ENCODE measurements at places on chromosomes 2 and 18.

DNA sequence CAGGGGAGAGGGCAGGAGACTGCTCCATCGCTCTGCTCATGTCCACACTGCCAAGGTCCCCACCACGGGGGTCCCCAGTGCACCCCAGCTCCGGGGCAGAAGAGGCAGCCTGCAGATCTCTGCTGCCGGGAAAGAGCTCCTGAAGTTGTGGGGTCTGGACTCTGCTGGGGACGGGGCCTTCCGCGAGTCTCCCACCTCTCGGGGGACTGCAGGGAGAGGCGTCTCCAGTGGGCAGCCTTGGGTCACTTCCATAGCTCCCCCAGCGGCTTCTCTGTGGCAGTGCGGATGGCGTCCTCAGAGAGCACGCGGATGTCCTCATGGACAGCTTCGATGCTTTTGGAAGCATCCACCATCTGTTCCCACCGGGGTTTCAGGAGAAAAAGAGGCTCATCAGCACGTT lies 10.7 kb downstream of the DTYMK start:
- no peak for DNase-seq

DNA sequence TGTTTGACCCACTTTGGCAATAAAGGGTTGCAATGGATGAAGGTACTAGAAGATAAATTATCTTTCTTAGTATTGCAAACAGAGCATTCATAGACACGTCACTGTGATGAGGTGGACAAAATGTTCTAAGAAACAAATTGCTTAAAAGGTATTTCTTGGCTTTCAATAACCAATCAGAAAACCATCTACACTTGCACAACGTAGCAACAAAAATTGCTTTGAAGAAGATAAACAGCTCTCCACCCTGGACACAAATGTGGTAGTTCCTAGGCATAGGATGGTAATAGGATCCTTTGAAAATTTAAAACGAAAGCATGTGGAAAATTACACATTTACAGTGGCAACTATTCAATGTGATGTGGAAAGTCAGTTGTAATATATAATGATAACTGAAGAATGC lies 439.9 kb upstream of the ETAA1 start:
- DNase-seq: no peak

- no peak for DNase-seq
Observed at GRCh38 chr2:1548910-1549673, 135.8 kb downstream of the TPO start.

GRCh38 chr18:61995618-61996017 lies 102.8 kb upstream of the RNF152 start:
- DNase-seq: no peak

- DNase-seq: no peak
Observed at GRCh38 chr2:225120186-225120585, 77.9 kb upstream of the DOCK10 start.

DNA sequence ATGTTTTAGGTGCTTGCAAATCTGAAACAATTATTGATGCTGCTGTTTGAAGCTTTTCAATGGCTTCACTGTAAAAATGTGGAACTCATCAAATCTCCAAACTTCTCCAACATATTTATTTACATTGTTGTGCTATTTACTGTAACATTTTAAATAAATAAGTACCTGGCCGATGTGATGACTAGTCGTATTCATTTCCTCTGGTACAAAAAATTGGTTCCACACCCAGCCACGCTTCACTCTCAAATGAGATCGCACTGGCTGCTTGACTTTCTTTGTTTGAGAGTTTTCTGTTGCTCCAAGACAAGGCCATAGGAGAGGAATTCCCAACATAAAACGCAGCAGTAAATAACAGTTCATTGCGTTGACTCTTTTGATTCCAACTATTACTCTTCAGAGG lies 32.0 kb downstream of the CDH19 start:
- DNase-seq: no peak

- DNase-seq: no peak
Observed at GRCh38 chr2:88307817-88308216, 137.7 kb downstream of the THNSL2 start.

- no peak for DNase-seq
Observed at GRCh38 chr18:42155024-42155423, 200.0 kb downstream of the PIK3C3 start.

- DNase-seq: peak; percentile 95
Observed at GRCh38 chr18:158128-159036, at the start of gene USP14. Gene USP14, plus strand, starts transcription at chr18:158557. Its CDS starts 142 bp downstream, at chr18:158699.

- DNase-seq: no peak
Observed at GRCh38 chr2:31087491-31087890, 50.7 kb downstream of the GALNT14 start.

DNA sequence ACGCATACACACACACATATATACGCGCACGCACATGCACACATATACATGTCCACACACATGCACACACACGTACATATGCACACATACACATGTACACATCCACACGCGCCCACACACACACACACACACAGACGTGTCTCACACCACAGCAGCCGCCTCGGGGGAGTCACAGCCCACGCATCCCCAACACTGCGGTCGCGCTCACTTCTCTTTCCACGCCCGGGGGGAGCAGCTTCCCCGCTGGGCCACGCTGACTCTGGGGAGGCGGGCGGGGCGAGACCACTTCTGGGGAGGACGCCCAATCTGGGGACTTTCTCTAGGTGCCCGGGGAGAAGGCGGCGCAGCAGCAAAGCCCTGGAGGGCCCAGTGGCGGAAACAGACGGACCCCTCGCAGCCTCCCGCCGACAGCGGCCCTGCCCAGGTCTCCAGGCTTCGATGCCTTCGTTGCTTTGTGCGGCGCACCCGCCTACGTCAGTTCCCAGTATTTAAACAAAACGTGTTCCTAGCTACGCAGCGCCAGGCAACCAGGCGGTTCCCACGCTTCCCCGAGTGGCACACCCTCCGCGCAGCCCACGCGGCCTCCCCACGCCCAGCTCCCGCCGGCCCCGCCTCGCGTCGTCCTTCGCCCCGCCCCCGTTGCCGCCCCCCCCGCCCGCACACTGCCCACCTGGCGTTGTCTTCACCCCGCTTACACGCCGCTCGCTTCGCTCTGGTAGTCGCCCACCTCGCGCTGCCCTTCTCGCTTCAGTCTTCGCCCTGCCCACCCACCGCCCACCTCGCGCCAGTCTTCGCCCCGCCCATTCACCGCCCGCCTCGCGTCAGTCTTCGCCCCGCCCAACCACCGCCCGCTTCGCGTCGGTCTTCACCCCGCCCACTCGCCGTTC lies 810 bp upstream of the RBFA start:
- DNase-seq: no peak

- no peak for DNase-seq
Observed at GRCh38 chr2:43159797-43160196, 66.6 kb downstream of the ZFP36L2 start.

DNA sequence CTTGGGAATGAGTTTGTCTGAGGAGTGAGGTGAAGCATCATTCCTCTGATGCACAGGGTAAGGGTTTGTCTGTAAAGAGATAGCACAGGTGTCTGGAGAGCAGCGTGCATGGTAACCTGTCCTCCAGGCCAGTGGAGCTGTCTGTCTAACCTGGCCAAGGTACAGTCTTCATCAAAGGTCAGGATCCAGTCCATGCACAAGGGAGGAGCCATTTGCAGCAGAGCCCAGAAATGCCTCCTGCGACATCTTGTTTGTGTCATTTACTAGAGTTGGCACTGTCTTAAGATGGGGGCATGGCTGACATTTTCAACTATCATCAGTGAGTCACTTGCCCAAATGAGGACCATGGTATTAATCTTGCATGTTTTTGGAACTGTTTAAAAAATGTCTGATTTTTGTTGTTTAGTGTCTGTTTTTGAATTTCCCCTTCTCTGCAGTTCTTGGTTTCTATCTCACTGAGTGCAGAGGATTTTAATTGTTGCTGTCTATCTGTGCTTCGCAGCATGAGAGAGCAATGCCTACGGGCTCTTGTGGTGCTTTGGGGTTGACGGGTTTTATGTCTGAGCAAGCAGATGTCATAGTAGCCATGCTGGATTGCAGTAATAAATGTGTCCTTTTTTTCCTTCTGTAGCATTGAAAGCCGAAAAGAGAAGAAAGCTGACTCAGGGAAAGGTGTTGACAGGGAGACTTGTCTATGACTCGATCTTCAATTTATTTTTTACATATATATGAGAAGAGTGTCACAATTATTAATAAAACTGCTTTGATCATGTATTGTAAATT lies 91.3 kb downstream of the DPP4 start:
- no peak for DNase-seq

DNA sequence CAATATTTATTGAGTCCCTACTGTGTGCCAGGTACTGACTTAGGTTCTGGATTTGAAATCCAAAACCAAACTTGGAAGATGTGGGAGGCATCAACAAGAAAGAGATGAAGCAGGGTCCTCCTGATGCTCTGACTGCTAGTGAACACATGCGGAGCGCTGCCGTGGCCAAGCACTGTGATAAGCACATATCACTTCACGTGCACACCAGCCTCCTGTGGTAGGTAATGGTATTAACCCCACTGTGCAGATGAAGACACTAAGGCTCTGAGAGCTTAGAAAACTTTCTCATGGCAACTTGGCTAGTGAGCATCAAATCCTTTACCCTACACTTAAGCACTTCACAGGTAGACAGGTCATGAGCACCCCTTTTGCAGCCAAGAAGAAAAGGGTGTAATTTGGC lies 216.1 kb downstream of the HAUS1 start:
- DNase-seq: no peak

- DNase-seq: no peak
Observed at GRCh38 chr2:218278531-218279360, 8.4 kb downstream of the PNKD start.

DNA sequence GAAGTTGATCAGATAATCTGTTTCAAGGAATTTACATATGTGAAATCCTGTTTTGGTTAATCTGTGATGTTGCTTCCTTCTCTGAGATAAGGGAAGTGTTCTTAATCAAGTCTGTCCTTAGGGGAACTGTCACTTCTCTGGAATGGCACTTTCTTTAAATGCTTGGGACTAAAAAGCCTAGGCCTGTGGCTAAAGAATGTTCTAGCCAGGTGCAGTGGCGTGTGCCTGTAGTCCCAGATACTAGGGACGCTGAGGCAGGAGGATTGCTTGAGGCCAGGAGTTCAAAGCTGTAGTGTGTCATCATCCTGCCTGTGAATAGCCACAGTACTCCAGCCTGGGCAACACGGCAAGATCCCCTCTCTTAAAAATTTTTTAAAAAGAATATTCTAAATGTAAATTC lies 217.6 kb upstream of the SIX3 start:
- DNase-seq: no peak

- DNase-seq: no peak
Observed at GRCh38 chr2:2653231-2653630, 322.2 kb upstream of the MYT1L start.

DNA sequence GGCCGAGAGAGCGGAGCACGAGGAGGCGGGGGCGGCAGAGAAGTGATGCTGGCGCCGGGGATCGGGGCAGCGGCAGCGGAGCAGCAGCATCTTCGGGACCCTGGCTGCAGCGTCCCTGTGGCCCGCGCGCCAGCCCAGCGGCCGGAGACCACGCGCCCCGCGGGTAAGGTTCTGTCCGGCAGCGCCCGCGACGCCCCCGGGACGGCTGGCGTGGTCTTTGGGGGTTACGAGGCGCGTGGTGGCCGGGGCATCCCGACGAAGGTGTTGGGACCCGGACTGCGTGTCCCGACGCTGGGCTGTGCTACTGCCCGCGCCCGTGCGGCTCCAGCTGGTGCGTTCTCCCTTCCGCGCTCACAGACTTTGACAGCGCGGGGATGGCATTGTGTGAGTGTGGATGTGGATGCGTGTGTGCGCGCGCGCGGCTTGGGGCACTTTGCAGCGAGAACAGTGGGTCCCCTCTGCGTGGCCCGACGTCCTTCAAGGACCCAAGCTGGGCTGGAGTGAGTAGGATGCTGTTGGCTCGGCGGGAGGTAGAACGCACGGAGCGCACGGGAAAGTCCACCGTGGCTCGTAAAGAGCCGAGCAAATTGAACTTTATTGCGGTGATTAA lies 405.0 kb downstream of the XIRP2 start:
- DNase-seq: peak; percentile 16

GRCh38 chr2:21890041-21890440 lies 766.3 kb downstream of the TDRD15 start:
- DNase-seq: no peak

DNA sequence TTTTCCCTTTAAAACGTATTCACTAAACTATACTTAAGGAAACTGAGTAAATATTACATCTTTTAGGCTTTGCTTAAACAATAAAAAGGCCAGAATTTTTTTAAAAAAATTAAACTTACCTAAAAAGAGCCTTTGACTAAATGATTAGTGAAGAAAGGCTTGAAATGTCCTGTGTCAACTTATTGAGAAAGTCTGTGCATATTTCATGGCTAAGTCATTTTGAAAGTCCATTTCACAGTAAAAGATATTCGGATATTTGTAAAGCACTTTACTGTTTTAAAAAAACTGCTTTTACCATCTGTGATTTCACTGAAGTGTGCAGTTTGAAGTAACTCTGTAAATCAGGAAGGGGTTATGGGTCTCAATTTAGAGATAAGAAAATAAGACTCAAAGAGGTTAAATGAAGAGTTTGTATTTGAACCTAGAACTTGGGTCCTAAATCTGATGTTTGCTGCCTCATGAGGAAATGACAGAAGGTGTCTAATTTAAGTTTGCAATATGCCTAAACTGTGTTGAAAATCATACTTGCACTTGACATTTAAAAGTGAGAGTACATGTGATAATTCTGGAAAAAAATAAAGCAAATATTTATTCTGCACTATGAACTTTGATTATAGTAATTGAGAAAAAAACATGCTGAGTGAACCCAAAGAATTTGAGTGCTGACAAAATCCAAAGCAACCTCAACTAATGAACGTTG lies 50.5 kb downstream of the RAB27B start:
- DNase-seq: no peak

DNA sequence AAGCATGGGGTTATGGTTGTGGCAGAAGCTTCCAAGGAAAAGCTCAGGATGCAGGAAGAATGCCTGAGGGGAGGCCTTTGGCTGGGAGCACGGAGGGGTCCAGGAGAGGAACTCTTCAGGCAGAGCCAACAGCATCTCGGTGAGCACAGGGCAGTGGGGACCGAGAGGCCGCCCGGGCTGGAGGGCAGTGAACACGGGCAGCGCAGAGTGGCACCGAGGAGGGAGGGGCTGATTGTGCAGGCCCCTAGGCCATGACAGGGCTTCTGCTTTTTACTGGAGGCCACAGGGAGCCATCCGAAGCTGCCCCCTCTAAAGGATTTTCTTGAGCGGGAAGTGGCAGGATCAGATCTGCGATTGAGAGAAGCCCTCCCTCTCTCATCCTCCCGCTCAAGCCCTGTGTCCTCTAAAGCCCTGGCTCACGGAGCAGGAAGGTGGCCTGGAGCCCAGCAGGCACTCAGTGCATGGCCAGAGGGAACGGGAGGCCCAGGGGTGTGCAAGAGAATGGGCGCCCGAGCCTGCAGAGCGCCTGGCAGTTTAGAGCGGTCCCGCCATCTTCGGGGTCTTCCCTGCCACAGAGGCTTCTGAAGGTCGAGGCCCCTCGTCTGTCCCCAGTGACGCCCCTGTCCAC lies 110.0 kb upstream of the STON1 start:
- no peak for DNase-seq

GRCh38 chr2:124201713-124202112 lies 176.6 kb downstream of the CNTNAP5 start:
- DNase-seq: no peak

- no peak for DNase-seq
Observed at GRCh38 chr2:168190590-168191336, 56.6 kb downstream of the STK39 start.

GRCh38 chr2:238869-239268 lies 25.0 kb downstream of the SH3YL1 start:
- DNase-seq: no peak

- DNase-seq: no peak
Observed at GRCh38 chr2:43201016-43201415, 25.4 kb downstream of the ZFP36L2 start.

- DNase-seq: no peak
Observed at GRCh38 chr2:219028141-219028540, 13.2 kb downstream of the CFAP65 start.
